ENCODE measurements at places on chromosomes 11 and 22.

DNA sequence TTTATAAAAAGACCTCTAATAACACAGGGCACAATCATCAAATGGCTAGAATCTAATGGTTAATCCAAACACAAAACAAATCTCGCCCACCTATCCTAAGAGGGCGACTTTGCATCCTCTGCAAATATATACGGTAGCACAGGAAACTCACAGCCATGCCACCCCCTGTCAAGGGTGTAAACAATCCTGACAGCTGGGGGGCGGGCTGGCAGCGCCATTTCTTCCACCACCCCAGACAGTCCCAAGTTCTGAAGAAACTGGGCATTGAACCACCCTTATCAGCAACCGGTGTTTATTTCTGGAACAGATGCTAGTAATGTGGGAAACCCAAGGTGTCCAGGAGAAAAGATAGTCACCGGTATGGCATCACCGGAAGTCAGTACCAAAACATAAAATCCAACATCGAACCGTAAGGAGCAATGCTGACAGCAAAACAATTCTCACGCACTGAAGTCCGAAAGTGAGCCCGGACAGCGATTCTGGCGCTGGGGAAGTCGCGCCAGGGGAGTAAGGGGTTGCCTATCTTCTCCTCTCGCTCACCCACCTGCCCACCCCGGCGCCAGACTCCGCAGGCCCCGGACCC is 825 bp downstream of the FBXO3 start:
- DNase-seq: peak; percentile 41

- no peak for DNase-seq
Observed at GRCh38 chr11:62409831-62410230, 9.0 kb upstream of the SCGB1A1 start.

DNA sequence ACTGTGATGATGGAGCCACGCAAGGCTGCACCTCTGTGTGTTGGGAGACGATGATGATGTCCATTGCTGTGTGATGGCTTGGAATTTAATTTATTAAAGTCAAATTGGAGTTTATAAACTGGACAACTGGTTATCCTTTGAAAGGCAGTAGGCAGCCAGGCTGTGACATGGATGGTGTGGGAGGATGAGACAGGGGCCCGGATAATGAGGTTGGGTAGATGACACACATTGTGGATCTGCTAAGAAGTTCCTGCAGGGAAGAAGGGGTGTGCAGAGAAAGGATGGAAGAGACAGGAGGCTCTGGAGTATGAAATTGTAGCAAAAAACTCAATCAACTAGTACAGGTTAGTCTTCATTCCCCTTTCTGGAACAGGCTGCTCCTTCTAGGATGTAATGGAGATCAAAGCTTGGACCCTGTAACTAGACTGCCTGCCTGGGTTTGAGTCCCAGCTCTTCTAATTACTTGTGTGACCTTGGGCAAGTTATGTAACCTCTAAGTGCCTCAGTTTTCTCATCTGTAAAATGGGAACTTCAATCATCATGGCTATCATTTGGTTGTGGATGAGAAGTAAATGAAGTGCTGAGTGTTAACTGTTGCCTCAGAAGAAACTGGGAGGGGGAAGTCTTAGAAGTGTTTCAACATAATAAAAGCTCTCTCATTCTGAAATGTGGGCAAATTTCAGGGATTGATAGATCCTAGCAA is 4.2 kb upstream of the HINFP start:
- no peak for DNase-seq

GRCh38 chr22:19118329-19118880 is 3.8 kb downstream of the DGCR2 start:
- DNase-seq: no peak

GRCh38 chr11:112315057-112315720 is 54.5 kb upstream of the PLET1 start:
- no peak for DNase-seq

DNA sequence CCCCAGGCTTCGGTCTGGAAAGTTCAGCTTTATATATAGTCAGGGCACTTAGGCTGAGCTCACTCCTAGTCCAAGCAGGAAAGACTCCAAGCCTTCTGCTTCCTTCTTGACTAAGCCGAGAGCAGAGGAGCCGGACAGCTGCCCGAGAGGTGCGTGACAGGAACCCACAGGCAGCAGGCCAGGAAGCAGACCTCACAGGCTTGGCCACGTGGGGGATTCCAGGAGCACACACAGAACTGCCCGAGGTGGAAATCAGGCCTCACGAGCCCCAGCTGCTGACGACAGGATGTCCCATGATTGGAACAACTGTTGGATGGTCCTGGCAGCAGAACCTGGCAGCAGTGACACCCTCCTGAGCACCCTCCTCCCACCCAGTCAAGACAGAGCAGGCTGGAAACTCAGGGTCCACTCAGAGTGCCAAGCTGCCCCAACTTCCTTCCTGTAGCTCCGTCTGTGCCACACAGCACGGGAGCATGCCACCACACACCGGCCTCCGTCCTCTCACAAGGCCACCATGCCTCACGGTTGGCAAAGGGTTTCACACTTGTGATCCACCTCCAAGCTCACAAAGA is 5.4 kb downstream of the PLA2G6 start:
- peak; percentile 20 for DNase-seq

- DNase-seq: peak; percentile 76
Observed at GRCh38 chr22:41022470-41023298, 69.7 kb upstream of the EP300 start.

DNA sequence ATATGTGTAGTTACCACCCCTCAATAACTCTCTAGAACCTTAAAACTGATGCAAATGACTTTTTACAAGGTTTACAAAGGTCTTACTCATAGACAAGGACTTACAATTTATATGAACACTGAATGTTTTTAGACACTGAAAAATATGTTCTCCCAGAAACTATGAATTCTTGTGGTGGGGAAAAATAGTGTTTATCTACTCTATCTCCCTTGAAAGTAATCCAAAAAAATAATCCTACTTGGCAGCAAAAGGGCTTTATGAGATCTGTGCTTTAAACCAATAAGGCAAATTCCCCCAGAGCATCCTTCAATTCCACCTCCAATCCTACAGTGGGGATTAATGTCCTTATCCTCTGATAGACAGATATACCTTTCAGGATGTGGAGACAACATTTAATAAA is 1984.1 kb upstream of the RAG2 start:
- DNase-seq: no peak

DNA sequence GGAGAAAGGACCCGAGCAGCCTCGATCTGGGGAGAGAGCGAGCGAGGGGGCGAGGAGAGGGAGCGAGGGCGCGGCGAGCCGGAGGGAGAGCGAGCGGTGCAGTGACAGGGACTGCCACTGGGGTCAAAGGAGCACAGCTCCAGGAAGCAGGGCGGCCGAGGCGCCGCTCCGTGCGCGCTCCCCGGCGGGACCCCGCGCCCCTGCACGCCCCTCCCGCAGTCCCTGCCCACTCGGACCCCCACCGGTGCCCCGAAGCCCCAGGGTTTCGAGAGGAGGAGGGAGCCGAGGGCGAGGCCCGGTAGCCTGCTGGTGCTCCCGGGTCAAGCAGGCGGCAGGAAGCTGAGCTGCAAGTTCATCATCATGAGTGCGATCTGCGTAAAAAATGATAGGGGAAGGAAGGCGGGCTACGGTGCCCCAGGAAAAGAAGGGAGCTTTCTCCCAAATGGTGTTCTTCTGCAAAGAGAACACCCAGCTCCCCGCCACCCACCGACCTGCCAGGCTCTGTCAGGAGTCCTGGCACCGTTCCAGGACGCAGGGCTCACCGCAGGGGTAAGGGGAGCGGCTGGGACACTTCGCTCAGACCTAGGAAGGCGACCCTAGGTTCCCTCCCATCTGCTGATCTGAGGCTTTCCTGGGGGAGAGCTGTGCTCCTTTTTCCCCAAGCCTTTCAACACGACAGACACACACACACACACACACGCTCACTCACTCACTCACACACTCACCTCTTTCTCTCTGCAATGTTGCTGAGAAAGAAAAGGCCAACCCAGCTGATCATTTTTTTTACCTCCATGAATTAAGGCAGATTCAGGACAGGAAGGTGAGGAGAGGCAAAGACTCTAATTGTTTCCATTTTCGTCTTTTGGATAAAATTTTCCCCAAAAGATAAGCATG is at the start of gene MPPED2:
Gene MPPED2 (minus strand): TSS at position 103 of the 894 bp plus-strand sequence. CDS start 5,980 bp downstream, outside the sequence.
- no peak for DNase-seq
